ENCODE measurements at places on chromosomes 16 and 17.

DNA sequence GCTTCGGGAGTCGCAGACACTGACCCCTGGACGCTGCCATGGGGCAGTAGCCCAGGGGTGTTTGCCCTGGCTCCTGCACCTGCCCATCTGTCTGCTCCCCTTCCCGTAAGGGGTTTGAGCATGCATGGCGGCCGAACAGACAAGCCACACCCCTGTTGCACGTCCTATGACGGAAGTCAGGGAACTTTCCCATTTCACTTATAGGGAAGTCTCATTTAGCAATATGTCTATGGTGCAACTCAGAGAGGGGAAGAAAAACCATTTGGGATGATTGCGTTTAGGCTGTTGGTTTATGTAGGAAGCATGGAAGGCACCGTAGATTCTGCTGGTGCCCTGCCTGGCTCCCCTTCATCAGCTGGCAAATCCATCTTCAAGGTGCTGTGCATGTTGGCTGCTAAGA is 112.5 kb downstream of the HAPSTR1 start:
- no peak for DNase-seq

- no peak for DNase-seq
These were observed 125.2 kb downstream of the CDH11 start for GRCh38 chr16:64996641-64997040.

GRCh38 chr17:77516902-77517301 is 376.1 kb downstream of the SEC14L1 start:
- DNase-seq: no peak

- no peak for DNase-seq
These were observed 101.8 kb downstream of the XYLT1 start for GRCh38 chr16:17368951-17369350.

GRCh38 chr16:17078931-17079631 is 391.7 kb downstream of the XYLT1 start:
- no peak for DNase-seq
